ENCODE measurements at places on chromosomes 4 and X. TPM values are rescaled to one million over a fixed set of nuclear protein-coding genes. Genes with fewer than 3 reads are reported as not detected.

Gene SPIN2A
- polyA plus RNA-seq, result 0.09 TPM

Gene SMS
- polyA plus RNA-seq, result 28.9 TPM

Gene ADAM29
- not detected for polyA plus RNA-seq

Gene MED12
- polyA plus RNA-seq, result 7.5 TPM

Gene SOX3
- polyA plus RNA-seq, result 0.03 TPM

Gene NMU
- not detected for polyA plus RNA-seq

Gene IL9R
- polyA plus RNA-seq, result 0.21 TPM

Gene TRIM61
- polyA plus RNA-seq, result not detected

Gene OTC
- polyA plus RNA-seq, result 0.08 TPM

Gene FATE1
- 0.24 TPM for polyA plus RNA-seq

Gene CT45A5
- polyA plus RNA-seq, result not detected

Gene INTU
- polyA plus RNA-seq, result 2.0 TPM

Gene RASL11B
- 0.08 TPM for polyA plus RNA-seq

Gene RAB39B
- 0.03 TPM for polyA plus RNA-seq

Gene OPRPN
- not detected for polyA plus RNA-seq

Gene MANBA
- polyA plus RNA-seq, result 4.8 TPM

Gene ADGRG2
- polyA plus RNA-seq, result 0.18 TPM

Gene GAGE1
- not detected for polyA plus RNA-seq

Gene ITGB1BP2
- 26.8 TPM for polyA plus RNA-seq

Gene PRDM8
- polyA plus RNA-seq, result 0.63 TPM

Gene ANKRD37
- polyA plus RNA-seq, result 29.6 TPM

Gene ASB11
- polyA plus RNA-seq, result 10.4 TPM

Gene AKAP4
- not detected for polyA plus RNA-seq

Gene SRP72
- polyA plus RNA-seq, result 32.7 TPM

Gene CCDC120
- polyA plus RNA-seq, result 0.43 TPM

Gene SERTM2
- polyA plus RNA-seq, result not detected

Gene ETDA
- polyA plus RNA-seq, result not detected

Gene RPS6KA3
- polyA plus RNA-seq, result 39.1 TPM

Gene GLOD5
- not detected for polyA plus RNA-seq

Gene KLB
- polyA plus RNA-seq, result 0.13 TPM

Gene SYAP1
- polyA plus RNA-seq, result 10.9 TPM

Gene ZNF711
- 0.39 TPM for polyA plus RNA-seq

Gene TRAM1L1
- 0.29 TPM for polyA plus RNA-seq

Gene CFAP299
- polyA plus RNA-seq, result not detected

Gene GBA3
- not detected for polyA plus RNA-seq

Gene CYTL1
- polyA plus RNA-seq, result 0.13 TPM

Gene EPGN
- polyA plus RNA-seq, result 4.3 TPM

Gene MAGEA3
- polyA plus RNA-seq, result not detected

Gene TRIM2
- 2.2 TPM for polyA plus RNA-seq

Gene MGAT4D
- not detected for polyA plus RNA-seq

Gene IL13RA1
- 27.0 TPM for polyA plus RNA-seq

Gene NUP54
- polyA plus RNA-seq, result 14.2 TPM

Gene TRPC3
- 0.04 TPM for polyA plus RNA-seq

Gene FAM9B
- polyA plus RNA-seq, result not detected

Gene PDE5A
- polyA plus RNA-seq, result 4.3 TPM

Gene PCSK1N
- not detected for polyA plus RNA-seq

Gene SCFD2
- polyA plus RNA-seq, result 6.2 TPM

Gene CLTRN
- polyA plus RNA-seq, result not detected

Gene HPGD
- 0.40 TPM for polyA plus RNA-seq

Gene VCX3A
- not detected for polyA plus RNA-seq

Gene SAGE1
- polyA plus RNA-seq, result not detected

Gene AVPR2
- 1.4 TPM for polyA plus RNA-seq

Gene FAM47A
- not detected for polyA plus RNA-seq

Gene MAGEA4
- not detected for polyA plus RNA-seq

Gene MAGEC1
- polyA plus RNA-seq, result not detected

Gene CPE
- polyA plus RNA-seq, result 9.4 TPM
